Right ventricle myocardium inferior (tissue), 1 donor: ENCODE measurements at places on chromosomes 13 and 19. TPM values are rescaled to one million over a fixed set of nuclear protein-coding genes. Genes with fewer than 3 reads are reported as not detected.

The CERS1 gene
- total RNA-seq = 0.30 TPM

The ELANE gene
- total RNA-seq = 1.6 TPM

The KISS1R gene
- total RNA-seq = not detected

The DGKH gene
- 4.8 TPM for total RNA-seq

The IFNL1 gene
- not detected for total RNA-seq

- no peak for DNase-seq
Measured at GRCh38 chr19:12485052-12485416, 418 bp upstream of the ZNF709 start.

GRCh38 chr13:32837307-32837972 lies 178.8 kb upstream of the KL start:
- no peak for DNase-seq

- DNase-seq = no peak
Measured at GRCh38 chr13:94515374-94515773, 35.9 kb upstream of the DCT start.

DNA sequence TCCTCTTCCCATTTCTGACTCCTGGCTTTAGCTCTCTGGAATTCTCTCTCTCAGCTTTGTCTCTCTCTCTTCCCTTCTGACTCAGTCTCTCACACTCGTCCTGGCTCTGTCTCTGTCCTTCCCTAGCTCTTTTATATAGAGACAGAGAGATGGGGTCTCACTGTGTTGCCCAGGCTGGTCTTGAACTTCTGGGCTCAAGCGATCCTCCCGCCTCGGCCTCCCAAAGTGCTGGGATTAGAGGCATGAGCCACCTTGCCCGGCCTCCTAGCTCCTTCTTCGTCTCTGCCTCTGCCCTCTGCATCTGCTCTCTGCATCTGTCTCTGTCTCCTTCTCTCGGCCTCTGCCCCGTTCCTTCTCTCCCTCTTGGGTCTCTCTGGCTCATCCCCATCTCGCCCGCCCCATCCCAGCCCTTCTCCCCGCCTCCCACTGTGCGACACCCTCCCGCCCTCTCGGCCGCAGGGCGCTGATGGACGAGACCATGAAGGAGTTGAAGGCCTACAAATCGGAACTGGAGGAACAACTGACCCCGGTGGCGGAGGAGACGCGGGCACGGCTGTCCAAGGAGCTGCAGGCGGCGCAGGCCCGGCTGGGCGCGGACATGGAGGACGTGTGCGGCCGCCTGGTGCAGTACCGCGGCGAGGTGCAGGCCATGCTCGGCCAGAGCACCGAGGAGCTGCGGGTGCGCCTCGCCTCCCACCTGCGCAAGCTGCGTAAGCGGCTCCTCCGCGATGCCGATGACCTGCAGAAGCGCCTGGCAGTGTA lies 2.7 kb downstream of the APOE start:
- peak; percentile 39 for DNase-seq

- DNase-seq = no peak
Measured at GRCh38 chr19:4399812-4400134, 574 bp downstream of the SH3GL1 start.

GRCh38 chr19:2057484-2058469 lies 6.7 kb upstream of the MKNK2 start:
- DNase-seq = peak; percentile 63

GRCh38 chr13:41970022-41970421 lies 9.1 kb upstream of the VWA8 start:
- no peak for DNase-seq

DNA sequence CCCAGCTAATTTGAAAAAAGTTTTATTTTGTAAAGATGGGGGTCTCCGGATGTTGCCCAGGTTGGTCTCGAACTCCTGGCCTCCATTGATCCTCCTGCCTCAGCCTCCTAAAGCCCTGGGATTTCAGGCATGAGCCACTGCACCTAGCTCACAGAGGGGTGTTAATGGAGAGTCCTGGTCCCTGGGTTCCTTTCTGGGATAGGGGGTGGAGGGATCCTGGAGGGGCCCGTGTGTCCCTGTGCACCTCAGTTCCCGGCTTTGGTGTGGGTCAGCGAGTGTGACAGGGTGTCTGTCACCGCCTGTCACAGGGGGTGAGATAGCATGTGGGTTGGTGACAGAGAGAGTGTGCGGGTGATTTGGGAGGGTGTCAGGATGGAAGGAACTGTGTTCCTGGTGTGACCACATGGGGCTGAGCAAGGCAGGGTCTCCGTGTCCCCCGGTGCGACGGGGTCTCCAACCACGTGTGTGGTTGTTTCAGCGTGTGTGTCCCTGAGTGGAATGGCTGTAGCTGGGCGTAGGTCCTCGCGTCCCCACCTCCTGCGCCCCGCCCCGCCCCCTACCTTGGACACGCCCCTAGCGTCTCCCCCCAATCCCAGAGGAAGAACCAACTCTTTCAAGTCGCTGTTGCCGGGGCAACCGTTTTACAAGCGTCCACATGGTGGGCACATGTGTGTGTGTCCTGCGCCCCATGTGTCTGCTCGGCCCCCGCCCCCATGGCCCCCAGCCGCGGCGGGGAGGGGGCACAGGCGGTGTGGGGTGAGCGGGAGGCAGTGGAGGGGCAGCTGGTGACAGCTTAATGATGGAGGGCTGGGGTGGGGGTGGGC lies 2.9 kb upstream of the NRTN start:
- DNase-seq = no peak

- DNase-seq = no peak
Measured at GRCh38 chr13:39597838-39598237, 5.2 kb downstream of the LHFPL6 start.

DNA sequence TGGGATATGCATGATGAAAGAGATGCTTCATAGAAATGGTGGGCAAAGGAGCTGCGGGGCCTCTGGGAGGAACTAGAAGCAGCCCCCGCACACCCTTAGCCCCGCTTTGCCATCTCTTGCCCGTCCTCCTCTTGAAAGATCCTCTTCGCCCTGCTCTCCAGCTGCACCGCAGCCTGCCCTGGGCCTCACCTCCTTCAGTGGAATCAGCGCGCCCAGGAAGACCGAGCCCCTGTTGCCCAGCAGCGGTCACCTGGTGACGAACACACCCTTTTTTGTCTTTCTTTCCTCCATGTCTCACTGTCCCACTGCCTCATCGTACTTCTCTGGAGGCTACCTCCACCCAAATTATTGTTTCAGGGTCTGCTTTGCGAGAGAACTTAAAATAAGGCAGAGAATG lies 807.6 kb downstream of the UQCRFS1 start:
- DNase-seq = no peak

DNA sequence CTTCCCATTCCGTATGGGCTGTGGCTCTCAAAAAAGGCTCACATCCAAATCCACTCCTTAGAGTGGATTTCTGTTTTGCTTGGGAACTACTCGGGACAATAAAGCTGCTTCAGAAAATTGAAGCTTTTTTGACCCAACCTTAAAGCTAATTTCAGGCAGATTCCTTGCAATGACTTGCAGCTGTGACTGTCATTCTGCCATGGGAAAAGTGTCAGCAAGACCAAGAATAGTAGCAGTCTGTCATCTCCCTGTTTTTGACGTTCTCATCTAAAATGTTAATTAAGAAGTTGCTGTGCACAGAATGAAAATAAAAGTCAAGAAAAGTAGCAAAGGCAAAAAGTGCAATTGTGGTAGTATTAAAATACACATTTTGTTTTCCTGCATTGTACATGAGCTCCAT lies 304.7 kb downstream of the COG6 start:
- no peak for DNase-seq

- no peak for DNase-seq
Measured at GRCh38 chr13:21434588-21434987, 24.5 kb downstream of the ZDHHC20 start.

- no peak for DNase-seq
Measured at GRCh38 chr13:34358811-34359513, 541.0 kb downstream of the RFC3 start.

DNA sequence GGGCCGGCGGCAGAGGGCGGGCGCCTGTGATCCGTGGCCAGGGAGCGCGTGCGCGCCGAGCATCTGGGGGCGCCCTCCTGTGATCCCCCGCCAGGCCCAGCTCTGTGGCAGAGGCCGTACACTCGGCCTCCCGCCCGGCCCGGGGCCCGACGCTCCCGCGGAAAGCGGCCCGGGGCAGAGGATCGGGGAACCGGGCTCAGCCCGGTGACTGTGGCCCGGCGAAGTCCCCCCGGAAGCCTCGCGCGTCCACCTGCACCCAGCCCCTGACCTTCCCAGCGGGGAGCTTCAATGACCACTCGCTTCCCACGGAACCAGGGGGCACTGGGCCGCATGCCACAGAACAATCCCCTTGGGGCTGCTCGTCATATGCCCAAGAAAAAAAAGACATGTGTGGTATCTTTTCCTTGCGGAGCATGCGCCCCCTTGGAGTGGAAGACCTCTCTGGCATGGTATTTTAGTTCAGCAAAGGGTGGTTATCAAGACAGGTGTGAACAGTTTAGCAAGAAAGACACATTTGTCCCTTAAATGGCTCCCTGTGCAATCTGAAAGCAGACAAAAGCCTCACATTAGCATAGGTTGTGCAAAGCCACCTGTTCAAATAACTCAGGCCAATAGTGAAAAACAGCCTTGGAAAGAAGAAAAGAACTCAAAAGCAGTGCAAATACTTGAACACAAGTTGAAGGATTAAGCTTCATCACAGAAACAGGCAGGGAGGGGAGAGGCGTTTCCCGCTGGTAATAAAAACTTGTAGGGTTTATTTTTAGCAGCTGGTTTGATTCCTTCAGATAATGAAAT lies 290.9 kb upstream of the SOX21 start:
- DNase-seq = no peak

DNA sequence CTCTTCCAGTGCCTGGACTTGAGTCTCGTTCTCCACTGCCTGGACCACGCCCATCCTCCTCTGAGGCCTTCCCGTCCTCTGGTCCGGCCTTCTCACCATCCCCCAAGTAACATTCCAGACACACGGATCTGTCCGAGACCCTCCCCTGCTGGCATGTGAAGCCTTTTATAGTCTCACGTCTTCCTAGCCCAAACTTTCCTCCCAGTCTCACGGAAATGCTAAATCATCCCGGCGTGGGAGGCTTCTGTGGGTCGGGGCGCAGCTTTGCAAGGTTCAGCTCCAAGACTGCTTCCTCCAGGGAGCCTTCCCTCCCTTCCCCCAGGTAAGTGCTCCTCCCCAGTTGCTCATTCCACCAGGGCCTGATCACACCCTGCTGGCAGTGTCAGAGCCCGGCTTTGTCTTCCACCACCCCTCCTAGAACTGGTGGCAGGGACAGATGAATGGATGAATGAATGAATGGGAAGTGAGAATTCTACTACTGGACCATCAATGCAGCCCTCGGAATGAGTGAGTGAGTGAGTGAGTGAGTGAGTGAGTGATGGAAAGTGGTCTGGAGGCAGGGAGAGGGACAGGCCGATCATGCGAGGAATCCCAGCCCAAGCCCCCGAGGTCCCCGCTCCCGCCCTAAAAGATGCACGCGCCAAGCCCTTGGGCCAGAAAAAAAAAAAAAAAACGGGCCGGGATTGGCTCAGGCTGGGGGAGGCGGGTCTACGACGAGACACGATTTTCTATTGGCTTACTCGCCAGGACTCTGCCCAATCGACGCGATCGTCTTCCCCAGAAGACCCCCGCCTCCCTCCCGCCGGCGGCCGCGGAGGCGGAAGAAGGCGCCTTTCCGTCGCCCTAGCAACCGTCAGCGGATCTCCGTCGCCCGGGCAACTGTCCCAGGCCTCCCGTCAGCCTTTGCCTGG lies 9.3 kb downstream of the EPHX3 start:
- peak; percentile 94 for DNase-seq

DNA sequence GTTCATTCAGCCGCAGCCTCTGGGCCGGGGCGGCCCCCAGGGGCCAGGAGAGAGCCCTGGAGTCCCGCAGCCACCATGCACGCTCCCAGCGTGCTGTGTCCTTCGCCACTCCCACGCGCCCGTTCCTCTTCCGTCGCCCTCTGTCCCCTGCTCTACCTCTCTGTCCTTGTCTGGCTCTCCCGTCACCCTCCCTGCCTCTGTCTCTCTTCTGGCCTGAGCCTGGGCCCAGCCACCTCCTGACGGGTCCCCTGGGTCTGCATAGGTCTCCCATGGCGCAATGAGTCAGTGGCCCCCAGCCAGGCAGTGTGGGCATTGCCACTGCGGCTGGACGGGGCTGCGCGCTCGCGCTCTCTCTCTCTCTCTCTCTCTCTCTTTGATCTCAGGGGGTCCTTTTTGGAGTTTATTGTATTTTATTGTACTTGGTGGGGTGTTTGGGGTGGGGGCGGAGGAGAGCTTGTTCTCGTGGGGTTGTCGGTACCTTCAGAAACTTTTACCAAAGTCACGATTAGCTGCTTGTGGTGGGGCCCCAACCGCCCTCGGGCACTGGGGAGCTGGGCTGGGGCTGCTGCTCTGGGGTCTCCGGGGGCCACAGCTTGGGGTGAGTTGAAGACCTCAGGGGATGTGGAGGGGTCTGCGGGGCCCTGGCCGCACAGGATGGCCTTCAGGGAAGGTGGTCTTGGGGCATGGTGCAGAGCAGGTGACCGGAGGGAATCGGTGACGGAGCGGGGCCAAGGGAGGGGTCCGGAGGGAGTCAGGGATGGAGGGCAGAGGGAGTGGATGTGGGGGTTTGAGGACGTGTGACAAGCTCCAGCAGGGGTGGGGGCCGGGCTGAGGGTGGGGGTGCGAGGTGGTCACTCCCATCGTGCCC lies 1.7 kb upstream of the TGFBR3L start:
- no peak for DNase-seq

DNA sequence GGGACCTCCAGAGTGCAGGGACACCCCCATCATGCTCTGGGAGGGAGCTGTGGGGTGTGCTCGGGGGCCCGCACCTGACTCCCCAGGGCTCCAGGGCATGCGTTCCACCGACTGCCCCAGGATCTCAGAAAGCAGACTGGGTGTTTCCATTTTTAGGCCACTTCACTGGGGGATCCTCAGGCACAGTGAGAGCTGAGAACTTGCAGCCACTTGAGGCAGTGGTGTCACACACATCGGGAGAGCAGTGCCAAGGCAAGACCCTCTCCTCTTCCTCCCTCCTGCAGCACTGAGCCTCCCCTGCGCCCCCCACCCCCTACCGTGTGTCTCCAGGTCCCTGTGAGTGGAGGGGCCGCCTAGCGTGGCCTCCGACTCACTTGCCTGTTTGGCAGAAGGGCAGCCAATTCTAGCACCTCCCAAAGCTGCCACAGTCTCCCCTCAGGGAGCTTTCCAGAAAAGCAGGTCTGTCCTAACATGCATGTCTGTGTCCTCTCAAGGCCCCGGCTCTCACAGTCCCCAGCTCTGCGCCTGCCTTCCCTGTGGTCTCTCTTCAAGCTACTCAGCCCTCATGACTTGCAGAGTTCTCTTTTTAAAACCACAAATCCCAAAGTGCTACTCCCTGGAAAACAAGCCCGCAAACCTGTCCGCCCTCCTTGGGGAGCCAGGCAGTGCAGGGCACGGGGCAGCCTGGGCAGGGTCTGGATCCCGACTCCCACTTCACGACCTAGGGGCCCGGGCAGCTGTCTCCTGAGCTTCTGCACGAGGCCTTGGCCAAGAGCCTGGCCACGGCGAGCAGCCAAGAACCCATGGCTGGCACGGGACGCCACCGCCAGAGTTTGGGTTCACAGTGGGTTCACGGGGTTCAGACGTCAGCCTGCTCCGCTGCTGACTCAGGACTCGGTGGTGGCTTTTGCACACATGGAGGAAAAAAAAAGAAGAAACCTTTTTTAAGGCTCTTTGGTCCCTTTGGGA lies 94.1 kb downstream of the STK24 start:
- no peak for DNase-seq

GRCh38 chr13:52969373-52969772 lies 59.2 kb upstream of the OLFM4 start:
- DNase-seq = no peak
